ENCODE measurements at places on chromosomes 13 and 19.

GRCh38 chr13:111429064-111429558 is 108.7 kb downstream of the TEX29 start:
- no peak for DNase-seq

- no peak for DNase-seq
These were observed 334.0 kb downstream of the DIAPH3 start for GRCh38 chr13:59829690-59830089.

GRCh38 chr13:110536006-110536693 is 25.4 kb downstream of the RAB20 start:
- DNase-seq: no peak

DNA sequence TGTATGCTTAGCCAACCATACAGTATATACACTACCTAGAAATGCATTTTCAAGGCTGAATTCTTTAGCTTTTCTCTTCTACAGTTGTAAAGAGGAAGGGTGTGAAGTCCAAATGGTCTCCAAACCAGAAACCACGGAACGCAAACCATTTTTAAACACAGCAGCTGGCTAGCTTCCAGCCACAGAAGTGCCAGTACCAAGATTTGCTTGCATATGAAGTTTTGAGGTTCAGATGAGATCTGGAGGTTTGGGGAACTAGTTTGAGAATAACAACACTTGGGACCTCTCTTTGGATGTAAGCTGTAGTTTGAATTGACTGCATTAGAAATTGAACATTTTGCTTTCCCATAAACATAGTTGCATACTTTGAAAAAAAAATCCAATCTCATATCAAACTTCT is 1243.5 kb downstream of the EFNB2 start:
- no peak for DNase-seq

DNA sequence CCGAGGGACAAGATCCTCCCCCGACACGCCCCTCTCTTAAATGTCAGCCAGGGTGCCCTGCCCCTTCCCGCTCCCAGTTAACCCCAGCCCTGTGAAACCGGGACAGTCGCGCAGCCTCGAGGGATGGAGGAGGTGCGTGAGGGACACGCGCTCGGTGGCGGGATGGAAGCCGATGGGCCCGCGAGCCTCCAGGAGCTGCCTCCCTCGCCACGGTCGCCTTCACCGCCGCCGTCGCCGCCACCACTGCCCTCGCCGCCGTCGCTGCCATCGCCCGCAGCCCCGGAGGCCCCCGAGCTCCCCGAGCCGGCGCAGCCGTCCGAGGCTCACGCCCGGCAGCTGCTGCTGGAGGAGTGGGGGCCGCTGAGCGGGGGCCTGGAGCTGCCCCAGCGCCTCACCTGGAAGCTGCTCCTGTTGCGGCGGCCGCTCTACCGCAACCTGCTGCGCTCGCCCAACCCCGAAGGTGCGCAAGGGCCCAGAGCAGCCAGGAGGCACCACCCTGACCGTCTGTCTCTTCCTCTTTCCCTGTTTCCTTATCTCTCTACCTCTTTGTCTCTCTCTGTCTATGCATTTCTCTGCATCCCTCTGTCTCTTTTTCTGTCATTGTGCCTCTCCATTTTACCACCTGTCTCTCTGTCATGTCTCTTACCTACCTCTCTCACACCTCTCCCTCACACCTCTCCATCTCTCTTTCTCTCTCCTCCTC is at the start of gene NCCRP1:
Gene NCCRP1 (plus strand): TSS at position 105 of the 703 bp plus-strand sequence. CDS start 19 bp downstream, at position 124.
- DNase-seq: no peak

DNA sequence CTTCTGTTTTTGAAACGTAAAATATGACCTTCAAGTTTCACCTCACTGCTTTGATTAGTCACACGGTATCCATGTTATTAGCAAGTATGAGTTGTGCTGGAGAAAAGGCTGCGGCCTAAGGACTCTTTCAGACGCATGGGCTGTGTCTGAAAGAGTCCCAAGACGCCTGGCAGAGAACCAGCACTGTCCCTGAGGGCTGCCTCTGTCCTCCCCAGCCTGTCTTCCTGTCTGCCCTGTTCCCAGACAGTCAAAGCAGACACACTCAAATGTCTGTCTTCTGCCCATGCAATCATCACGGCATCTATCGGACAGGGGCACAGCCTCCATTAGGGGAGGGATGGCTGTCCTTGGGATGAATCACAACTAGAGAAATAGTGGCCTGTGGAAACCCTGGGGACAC is 65.5 kb downstream of the DPY19L3 start:
- DNase-seq: no peak

DNA sequence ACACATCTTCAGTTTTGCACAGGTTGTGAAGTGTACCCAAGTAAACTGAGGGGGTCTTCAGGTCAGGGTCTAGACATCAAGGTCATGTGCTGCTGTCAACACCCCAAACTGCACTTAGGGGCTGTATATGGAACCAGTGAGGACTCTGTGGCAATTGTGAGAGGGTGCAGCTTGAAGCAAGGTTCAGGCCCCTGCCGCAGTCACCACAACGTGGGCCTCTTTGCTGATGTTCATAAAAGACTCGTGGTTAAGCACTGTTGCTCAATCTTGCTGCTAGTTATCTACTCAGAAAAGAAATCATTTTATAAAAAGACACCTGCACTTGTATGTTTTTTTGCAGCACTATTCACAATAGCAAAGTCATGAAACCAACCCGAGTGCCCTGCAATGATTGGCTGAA is 907.4 kb downstream of the UQCRFS1 start:
- DNase-seq: no peak

DNA sequence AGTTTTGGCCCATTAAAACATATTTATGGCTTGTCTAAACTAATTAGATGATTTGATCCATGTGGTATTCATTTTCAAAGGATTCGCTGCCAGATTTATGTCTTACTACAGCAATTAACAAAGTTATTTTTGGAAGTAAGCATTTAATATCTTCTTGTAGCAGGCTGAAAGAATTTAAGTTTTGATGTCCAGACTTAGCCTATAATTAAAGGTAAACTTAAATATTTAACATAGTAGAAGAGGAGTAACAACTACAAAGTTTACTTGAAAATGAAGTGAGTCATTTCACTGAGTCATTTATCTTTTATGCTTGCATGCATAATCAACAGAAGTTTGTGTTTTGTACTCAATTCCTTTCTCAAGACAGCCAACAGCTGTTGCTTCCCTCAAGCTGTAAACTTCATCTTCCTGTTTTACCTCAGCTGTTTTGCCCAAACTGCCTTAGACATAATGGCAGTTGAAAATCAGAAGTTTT is 58.1 kb downstream of the EDNRB start:
- no peak for DNase-seq

DNA sequence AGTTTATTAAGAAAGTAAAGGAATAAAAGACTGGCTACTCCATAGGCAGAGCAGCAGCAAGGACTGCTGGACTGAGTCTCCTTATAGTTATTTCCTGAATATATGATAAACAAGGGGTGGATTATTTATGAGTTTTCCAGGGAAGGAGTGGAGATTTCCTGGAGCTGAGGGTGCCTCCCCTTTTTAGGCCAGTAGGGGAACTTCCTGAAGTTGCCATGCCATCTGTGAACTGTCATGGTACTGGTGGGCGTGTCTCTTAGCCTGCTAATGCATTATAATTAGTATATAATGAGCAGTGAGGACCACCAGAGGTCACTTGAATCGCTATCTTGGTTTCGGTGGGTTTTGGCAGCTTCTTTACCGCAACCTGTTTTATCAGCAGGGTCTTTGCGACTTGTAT is 13.5 kb downstream of the ZSCAN5A start:
- DNase-seq: no peak

DNA sequence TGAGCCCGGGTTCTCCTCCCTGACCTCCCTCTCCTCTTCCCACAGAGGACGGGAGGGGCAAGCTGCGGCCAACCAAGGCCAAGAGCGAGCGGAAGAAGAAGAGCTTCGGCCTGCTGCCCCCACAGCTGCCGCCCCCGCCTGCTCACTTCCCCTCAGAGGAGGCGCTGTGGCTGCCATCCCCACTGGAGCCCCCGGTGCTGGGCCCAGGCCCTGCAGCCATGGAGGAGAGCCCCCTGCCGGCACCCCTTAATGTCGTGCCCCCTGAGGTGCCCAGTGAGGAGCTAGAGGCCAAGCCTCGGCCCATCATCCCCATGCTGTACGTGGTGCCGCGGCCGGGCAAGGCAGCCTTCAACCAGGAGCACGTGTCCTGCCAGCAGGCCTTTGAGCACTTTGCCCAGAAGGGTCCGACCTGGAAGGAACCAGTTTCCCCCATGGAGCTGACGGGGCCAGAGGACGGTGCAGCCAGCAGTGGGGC is 162.2 kb downstream of the KDM4B start:
- DNase-seq: no peak

DNA sequence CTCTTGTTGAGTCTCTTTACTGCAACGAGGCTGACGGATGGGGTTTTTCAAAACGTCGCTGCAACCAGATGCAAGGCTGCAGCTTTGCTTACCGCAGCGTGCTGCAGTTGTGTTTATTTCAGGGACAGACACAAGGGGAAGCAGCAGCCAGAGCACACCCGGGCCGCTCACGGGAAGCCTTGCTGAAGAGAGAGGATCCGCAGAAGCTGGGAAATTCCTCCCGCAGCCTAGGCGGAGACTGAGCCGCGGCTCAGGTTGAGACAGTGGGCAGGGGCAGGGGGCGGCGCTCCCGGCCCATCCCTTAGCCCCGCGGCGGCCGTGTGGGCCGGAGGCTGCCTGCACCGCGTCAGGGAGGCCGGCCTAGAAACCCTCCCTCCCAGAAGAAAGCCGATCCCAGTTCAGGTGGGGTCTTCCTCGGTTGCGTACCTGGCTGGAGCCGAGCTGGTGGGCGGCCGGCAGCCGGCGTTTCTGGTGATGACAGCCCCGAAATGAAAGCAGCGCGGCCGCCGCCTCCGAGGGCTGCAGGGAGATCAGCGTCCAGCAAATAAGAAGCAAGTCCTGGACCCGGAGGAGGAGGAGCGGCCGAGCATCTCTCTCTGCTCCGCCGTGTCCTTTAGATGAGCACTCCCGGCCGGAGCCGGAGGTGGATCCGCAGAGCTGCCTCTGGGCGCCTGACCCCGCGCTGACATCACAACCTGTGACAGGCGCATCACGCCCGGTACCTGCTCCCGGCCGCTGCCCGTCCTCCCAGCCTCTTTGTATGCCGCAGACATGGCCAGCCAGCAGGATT is at the start of gene FRY:
Gene FRY (plus strand): TSS at position 750 of the 790 bp plus-strand sequence. CDS start 22 bp downstream, at position 772.
- no peak for DNase-seq

GRCh38 chr13:100694722-100695508 is 20.3 kb upstream of the TMTC4 start:
- no peak for DNase-seq

- no peak for DNase-seq
These were observed 176.3 kb downstream of the ABCC4 start for GRCh38 chr13:95124959-95125358.

GRCh38 chr19:7294558-7295212 is 471 bp upstream of the INSR start:
- no peak for DNase-seq

- DNase-seq: no peak
These were observed 665.6 kb upstream of the ARGLU1 start for GRCh38 chr13:107233541-107233940.

DNA sequence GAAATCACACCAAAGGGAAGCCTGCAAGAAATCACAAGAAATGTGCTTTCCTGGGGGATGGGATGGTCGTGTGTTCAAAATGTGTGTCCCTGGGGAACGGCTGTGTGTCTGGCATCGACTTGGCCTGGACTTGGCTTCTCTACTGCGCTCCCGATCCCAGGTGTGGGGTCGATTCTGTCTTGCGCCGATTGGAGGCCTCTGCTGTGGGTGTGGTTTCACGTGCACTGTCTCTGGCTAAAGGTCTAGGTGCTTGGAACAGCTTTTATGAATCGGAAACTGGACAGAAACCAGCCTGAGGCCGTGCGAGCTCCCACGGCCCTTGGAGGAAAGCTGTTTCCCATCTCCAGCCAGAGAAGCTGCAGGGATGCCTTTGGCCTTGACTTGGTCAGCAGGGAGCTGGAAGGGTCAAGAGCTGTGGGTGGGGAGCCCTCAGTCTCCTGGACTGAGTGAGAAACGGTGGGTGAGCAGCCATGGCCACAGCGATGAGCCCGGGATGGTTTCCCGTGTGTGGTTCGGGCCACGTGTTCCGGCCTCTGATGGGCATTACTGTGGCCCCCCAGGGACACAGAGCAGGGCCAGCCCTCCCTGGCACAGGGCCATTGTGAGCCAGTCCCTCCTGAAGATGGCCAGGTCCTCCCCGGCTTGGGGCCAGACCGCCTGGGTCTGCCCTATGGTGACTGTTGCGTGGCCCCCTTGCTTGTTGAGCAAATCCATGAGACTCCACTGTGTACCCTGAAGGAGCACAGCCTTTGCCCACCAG is 29.7 kb downstream of the MCF2L start:
- DNase-seq: no peak

- no peak for DNase-seq
These were observed 599 bp downstream of the IZUMO1 start for GRCh38 chr19:48746110-48746509.

DNA sequence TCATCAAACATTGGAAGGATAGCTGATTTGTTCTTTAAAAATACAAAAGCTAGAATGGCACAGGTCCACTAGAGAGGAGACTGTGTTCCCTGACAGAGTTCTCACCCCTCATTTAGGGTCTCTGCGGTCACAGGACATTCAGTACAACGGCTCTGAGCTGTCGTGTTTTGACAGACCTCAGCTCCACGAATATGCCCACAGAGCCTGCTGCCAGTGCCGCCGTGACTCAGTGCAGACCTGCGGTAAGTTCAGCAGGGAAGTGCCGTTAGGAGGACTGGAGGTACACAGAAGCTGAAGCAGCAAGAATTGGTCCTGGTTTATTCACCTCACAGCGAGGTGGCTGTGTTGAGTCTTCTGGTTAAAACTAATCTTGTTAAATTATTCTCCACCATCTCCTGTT is 90.0 kb downstream of the TNFRSF19 start:
- DNase-seq: no peak

- DNase-seq: peak; percentile 72
These were observed 22.3 kb downstream of the IER2 start for GRCh38 chr19:13172346-13173138.

GRCh38 chr19:3062165-3063105 is at the start of gene TLE5:
Gene TLE5, minus strand, starts transcription at chr19:3062495. Its CDS starts 295 bp downstream, at chr19:3062200.
- peak; percentile 58 for DNase-seq

DNA sequence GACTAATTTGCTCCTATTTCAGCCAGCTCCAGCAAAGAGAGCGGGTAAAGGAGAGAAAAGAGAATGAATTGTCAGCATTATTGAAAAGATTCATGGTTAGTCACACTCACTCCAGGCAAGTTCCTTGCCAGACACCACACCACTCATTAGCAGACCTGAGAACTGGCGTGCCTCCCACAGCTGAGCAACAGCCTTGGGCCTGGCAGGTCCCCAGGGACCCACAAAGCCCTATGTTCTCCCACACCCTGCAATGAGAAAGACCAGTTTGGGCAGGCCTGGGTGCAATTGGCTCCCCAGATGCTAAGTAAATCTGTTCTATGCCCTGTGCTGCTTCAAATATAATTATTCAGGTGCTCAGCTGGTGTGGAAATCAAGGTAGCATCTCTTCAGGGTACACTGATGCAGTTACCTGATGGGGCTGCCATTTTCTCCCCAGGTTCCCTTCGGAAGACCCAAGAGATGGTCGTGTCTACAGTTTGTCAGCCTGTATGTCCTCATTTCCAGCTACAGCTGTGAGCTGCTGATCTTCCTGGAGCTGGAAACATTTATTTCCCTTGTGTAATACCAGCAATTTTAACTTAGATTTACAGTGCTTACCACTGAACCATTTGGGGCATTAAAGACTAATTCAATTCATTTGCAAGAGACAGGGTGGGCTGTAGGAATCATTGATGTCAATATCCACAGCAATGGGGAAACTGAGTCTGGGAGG is 405.0 kb downstream of the COG6 start:
- DNase-seq: no peak

- no peak for DNase-seq
These were observed 158.3 kb downstream of the FOXO1 start for GRCh38 chr13:40508127-40508526.

Data from stimulated activated CD8-positive, alpha-beta memory T cell treated with anti-CD3 and anti-CD28 coated beads, Interleukin-2, amount 100 ng/mL, for 1 hour (primary cell).